Hindlimb muscle (tissue), 1 donor: ENCODE measurements at places on chromosomes 6 and 20. TPM values are rescaled to one million over a fixed set of nuclear protein-coding genes. Genes with fewer than 3 reads are reported as not detected.

DNA sequence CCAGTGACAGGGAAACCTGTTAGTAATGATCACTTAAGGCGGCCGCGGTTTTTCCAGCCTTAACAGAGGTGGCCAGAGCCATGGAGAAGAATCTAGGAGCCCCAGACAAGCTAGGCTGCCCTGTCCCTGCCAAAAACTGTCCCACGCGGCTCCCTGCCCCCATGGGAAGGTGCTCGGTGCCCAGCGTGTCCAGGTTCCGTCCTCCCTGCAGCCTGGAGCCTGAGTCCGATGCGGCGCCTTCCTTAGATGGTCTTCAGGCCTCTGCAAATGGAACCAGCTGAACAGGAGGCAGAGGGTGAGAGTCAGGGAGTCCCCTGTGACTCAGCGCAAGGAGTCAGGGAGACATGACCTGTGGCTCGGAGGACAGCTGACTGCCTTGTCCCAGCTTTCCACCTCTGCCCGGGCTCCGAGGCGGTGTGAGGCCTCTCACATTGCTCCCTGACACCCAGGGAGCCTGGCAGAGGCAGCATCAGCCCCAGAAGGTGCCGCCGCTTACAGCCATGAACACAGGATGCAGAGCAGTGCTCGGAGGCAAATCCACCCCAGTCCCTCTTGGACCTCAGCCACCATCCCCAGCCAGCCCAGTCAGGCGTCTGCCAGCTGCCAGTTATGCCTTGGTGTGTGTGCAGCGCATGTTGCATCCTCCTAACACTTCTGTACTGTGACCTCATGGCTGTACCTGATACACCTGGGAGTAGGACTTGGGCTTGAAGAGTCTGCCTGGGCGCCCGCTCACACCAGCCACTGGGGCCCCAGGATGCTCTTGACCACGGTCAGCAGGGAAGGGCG is 377.7 kb downstream of the CDH4 start:
- DNase-seq = peak; percentile 6

GRCh38 chr20:46941404-46941803 is 46.8 kb downstream of the EYA2 start:
- DNase-seq = no peak

DNA sequence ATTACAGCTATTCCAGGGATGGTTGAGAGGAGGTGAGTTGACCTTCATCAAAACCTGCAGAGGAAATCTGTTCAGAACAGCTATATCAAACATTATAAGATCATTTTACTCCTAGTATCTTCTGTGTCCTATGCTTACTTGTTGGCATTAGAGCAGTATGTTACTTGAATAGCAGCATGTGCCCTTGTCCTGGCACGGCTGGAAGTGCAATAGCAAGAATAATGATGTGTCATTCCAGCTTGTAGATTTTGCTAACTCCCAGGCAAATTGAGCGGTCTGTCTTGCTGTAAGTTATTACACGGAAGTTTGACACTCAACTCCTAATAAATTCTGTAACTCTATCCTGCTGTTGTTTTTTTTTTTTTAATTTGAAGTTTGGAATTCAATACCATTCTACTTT is 385.5 kb downstream of the TENT5A start:
- DNase-seq = no peak

- no peak for DNase-seq
Measured at GRCh38 chr6:34546551-34547321, 9.4 kb downstream of the SPDEF start.

- no peak for DNase-seq
Measured at GRCh38 chr6:4405621-4406212, 270.3 kb upstream of the ECI2 start.

GRCh38 chr6:141313986-141314385 is 818.7 kb upstream of the GJE1 start:
- DNase-seq = no peak

GRCh38 chr6:75202676-75203131 is 3.1 kb downstream of the COL12A1 start:
- peak; percentile 67 for DNase-seq

GRCh38 chr6:111624401-111625098 is 18.9 kb upstream of the TRAF3IP2 start:
- no peak for DNase-seq

DNA sequence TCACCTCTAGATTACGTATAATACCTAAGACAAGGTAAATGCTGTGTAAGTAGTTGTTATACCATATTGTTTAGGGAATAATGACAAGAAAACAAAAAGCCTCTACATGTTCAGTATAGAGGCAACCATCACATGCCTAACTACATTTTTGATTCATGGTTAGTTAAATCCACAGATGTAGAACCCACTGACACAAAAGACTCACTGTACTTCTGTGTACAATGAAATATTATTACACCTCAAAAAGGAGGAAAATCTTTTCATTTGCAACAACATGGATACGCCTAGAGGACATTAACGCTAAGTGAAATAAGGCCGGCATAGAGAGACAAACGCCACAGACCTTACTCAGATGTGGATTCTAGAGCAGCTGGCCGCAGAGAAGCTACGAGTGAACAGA is 50.5 kb downstream of the NINL start:
- DNase-seq = no peak

DNA sequence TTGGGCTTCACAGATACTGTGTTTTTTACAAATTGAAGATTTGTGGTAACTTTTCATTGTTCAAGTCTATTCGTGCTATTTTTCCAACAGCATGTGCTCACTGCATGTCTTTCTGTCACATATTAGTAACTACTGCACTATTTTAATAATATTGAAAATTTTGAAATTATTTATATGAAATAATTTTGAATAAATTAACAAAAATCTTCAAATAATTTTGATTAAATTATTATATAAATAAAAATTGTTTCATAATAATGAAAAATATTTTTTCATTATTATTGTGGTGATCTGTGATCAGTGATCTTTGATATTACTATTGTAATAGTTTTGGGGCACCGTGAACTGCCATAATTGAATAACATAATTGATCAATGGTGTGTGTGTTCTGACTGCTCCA is 204.1 kb downstream of the OGFRL1 start:
- no peak for DNase-seq

GRCh38 chr20:38194971-38195504 is 30.0 kb upstream of the TGM2 start:
- no peak for DNase-seq

DNA sequence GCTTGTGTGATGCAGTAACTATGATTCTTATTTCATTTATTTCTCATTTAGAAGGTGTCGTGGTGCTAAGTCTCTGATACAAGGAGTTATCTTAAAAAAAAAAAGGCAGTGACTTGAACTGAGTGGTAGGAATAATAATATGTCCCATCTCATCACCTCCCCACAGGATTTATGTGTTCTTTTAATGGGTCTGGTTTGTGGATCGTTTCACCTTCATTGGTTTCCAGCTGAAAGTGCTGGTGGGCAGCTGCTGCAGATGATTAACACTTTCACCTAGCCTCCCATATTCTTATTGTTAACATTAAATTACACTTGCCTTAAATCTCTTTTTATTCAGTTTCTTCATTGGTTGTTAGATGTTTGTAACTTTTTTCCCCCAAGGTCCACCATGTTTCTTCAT is 68.8 kb downstream of the ANKRD6 start:
- no peak for DNase-seq

DNA sequence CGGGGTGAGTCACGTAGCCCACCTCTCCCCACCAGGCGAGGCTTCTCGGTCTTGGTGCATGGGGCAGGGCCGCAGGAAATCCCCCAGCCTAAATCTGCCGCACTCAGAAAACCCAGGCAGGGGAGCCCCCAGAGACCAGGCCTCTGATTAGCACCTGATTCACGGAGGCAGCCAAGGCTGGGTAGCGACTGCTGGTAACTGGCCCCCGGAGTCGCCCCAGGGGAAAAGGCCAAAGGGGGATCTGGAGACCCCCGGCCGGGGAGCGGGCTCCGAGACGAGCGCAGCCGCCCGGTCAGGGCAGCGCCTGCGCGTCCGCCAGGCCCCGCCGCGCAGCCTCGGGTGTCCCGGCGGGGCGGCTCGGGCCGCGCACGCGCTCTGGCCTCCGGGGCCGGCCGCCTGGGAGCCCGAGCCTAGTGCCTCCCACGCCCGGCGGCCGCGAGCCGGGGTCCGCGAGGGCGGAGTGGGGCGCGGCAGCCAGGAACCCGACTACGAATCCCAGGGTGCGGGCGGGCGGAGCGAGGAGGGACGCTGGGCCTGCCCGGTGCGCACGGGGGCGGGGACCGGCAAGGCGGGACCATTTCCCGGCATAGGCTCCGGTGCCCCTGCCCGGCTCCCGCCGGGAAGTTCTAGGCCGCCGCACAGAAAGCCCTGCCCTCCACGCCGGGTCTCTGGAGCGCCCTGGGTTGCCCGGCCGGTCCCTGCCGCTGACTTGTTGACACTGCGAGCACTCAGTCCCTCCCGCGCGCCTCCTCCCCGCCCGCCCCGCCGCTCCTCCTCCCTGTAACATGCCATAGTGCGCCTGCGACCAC is at the start of gene DUSP22:
DUSP22 (plus strand) TSS at position 791 of the 809 bp plus-strand sequence. CDS start 53 bp downstream, outside the sequence.
- DNase-seq = peak; percentile 89

GRCh38 chr6:2819115-2819514 is 22.5 kb downstream of the SERPINB1 start:
- DNase-seq = no peak

DNA sequence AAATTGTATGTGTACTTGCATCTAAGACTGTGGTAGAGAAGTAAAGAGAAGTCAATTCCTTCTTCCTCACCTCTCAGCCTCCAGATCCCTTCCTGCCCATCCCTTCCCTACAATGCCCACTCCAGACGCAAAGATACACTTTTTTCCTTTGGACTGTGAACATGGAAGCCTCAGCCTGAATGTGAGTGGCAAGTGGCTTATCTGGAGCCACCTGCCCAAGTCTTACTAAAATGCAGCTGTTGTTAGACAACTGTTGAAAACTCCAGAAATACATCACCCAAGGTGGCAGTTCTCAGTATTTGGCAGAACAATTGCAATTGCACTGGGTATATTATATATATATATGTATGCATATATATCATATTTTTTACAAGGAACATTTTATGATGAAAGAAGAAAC is 7.5 kb downstream of the VGLL2 start:
- DNase-seq = no peak

GRCh38 chr20:19047951-19048296 is 164.5 kb upstream of the SLC24A3 start:
- DNase-seq = no peak

GRCh38 chr6:44093066-44093465 is 34.2 kb downstream of the MRPL14 start:
- no peak for DNase-seq

- DNase-seq = no peak
Measured at GRCh38 chr20:50367104-50367674, 143.0 kb upstream of the PTPN1 start.

GRCh38 chr6:64256483-64256882 is 620.9 kb downstream of the PHF3 start:
- no peak for DNase-seq

DNA sequence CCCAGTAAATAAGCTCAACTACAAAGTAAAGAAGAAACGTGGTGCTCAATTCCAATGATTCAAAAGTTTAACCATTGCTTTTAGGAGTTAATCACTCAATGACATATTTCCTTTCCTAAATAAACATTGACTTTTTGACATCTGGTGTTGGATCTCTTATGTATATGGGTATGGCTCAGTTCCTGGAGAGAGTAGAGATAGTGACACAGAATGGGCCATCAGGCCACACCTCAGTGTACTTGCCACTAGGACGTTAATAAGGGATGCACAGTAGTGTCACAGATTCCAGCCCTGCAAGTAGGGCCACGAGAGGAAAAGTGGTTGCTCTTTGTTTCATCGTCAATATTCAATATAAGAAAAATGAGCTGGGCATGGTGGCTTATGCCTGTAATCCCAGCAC is 48.9 kb upstream of the TXNDC5 start:
- DNase-seq = no peak

GRCh38 chr6:131250122-131250521 is 114.9 kb downstream of the AKAP7 start:
- peak; percentile 81 for DNase-seq

DNA sequence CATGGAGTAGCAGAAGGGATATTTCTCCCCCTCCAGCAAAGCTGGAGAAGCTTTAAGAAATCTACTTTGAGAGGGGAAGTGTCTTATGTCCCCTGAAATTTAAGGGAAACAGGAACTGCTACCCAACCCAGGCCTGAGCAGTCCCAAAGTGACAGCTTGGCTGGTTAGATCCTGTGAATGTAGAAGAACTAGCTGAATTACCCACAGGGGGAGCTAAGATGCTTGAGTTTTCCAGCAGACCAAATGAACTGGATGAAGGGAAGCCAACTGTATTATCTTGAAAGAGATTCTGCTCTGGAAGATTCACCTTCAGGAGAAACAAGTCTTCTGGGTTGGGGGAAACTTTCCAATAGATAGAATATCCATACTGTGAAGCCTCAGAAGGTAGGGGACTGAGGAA is 303.3 kb upstream of the MMS22L start:
- no peak for DNase-seq

DNA sequence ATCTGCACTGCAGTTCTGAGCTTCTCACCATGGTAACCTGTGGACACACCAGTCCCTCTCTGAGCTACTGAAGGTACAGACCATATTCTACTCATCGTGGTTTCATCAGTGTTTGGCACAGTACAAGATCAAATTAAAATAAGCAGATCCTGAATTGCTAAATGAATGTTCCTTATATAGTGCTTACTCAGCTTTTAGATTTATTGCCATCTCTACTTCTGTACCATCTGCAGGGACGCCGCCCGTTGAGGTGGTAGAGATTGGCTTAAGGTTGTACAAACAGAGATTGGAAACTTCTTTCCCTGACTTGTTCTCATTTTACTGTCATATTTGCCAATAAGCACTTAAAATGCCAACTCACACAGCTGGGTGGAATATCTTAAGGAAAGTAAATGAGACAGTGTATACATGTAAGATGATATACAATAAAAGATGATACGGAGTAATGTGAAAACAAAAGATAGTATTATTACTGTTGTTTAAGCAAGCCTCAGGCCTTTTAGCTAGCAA is 223.4 kb upstream of the FOXQ1 start:
- no peak for DNase-seq

DNA sequence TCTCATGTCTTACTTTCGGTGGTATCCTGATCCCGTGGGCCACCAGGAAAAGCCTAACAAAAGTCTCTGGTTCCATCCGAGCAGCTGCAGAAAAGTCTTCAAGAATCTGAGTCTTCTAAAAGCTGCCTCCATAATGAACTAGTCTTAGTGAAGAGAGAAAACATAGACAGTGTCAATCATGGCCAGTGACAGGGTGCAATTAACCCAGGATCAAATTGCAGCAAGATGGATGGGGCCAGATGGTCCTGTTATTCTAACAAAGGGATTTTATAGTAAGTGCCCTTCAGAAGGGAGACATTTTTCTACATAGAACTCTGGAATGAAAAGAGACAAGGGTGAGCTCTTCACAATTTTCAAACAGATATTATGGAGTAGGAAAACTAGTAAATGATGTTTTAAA is 281.6 kb upstream of the ZFP64 start:
- DNase-seq = no peak

- DNase-seq = no peak
Measured at GRCh38 chr6:501891-502601, 110.5 kb downstream of the IRF4 start.

GRCh38 chr6:33279971-33280511 is 3.1 kb downstream of the B3GALT4 start:
- no peak for DNase-seq

GRCh38 chr20:36499211-36499610 is 42.1 kb upstream of the MYL9 start:
- DNase-seq = no peak

TFAP2D gene
- polyA plus RNA-seq = not detected

KLC4 gene
- polyA plus RNA-seq = 28.5 TPM

SIRPB1 gene
- polyA plus RNA-seq = 0.71 TPM

SLA2 gene
- 0.13 TPM for polyA plus RNA-seq

CLVS2 gene
- 0.04 TPM for polyA plus RNA-seq

TNNC2 gene
- 9,031 TPM for polyA plus RNA-seq

VSTM2L gene
- 1.7 TPM for polyA plus RNA-seq

MICB gene
- polyA plus RNA-seq = 0.85 TPM

MACROD2 gene
- 3.9 TPM for polyA plus RNA-seq

SLC23A2 gene
- 11.4 TPM for polyA plus RNA-seq

PGC gene
- not detected for polyA plus RNA-seq

NRM gene
- polyA plus RNA-seq = 41.9 TPM
